Suprapubic skin (tissue), 4 donors: ENCODE measurements at places on chromosomes 5 and 9.

DNA sequence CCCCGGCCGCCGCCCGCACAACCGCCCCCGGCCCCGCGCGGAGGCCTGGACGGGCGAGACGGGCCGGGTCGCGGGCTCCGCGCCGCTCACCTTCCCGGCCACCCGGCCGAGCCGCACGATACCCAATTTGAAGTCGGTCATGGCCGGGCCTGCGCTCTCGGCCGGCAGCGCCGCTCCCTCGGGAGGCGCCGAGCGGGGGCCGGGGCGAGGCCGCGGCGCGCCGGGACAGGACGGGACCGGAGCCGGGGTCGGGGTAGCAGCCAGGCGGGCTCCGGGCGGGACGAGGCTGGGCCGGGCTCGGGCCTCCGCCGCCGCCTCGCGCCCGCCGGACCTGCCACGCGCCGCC, 216 bp downstream of the ZMYND19 start:
- no peak for DNase-seq

DNA sequence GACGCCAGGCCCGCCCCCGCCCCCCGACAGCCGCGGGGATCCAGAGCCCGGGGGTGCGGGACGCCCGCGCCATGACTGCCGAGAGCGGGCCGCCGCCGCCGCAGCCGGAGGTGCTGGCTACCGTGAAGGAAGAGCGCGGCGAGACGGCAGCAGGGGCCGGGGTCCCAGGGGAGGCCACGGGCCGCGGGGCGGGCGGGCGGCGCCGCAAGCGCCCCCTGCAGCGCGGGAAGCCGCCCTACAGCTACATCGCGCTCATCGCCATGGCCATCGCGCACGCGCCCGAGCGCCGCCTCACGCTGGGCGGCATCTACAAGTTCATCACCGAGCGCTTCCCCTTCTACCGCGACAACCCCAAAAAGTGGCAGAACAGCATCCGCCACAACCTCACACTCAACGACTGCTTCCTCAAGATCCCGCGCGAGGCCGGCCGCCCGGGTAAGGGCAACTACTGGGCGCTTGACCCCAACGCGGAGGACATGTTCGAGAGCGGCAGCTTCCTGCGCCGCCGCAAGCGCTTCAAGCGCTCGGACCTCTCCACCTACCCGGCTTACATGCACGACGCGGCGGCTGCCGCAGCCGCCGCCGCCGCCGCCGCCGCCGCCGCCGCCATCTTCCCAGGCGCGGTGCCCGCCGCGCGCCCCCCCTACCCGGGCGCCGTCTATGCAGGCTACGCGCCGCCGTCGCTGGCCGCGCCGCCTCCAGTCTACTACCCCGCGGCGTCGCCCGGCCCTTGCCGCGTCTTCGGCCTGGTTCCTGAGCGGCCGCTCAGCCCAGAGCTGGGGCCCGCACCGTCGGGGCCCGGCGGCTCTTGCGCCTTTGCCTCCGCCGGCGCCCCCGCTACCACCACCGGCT, 1.0 kb downstream of the FOXE1 start:
- DNase-seq, result no peak

DNA sequence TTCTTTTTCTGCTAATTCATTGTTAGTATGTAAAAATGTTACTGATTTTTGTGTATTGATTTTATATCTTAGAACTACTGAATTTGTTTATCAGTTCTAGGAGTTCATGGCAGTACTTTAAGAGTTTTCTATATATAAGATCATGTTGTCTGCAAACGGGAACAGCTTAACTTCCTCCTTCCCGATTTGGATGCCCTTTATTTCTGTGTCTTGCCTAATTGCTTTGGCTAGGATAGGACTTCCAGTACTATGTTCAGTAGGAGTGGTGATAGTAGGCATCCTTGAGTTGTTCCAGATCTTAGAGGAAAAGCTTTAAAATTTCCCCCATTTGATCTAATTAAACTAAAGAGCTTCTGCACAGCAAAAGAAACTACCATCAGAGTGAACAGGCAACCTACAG, 20.1 kb downstream of the RCL1 start:
- DNase-seq, result no peak

DNA sequence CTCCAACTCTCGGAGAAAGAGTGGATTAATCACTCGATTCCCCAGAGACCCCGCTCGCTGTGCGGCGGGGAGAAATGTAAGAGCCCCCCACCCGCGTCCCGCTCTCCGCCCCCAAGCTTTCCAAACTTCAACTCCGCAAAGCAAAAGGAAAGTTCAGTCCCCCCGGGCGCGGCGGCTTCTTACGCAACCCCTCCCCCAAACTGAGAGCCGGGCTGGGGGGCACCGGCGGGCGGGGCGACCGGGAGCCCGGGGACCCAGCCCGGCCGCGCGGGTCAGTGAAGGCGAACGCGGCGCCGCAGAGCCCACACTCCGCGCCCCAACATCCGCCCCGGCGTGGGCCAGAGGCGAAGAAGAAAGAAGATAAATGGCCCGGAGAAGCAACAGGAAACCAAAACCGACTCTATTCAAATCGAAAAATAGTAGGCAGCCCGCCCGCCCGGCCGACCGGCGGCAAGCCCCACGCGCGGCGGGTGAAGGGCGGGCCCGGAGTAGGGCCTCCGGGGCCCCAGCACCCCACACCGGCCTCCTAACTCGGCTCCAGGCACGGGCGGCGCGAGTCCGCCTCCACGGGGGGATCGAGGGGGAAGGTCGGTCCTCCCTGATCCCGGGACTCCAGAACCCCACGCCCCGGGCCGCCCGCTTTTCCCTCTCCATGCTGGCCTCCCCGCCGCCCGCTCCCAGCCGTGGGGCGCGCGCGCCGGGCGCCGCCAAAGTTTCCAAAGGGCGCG, 720 bp downstream of the NOTCH1 start:
- no peak for DNase-seq
